ENCODE measurements at places on chromosomes 6 and 20.
A peak's percentile ranks its signal among the peaks of the same experiment; 100 is the strongest.

DNA sequence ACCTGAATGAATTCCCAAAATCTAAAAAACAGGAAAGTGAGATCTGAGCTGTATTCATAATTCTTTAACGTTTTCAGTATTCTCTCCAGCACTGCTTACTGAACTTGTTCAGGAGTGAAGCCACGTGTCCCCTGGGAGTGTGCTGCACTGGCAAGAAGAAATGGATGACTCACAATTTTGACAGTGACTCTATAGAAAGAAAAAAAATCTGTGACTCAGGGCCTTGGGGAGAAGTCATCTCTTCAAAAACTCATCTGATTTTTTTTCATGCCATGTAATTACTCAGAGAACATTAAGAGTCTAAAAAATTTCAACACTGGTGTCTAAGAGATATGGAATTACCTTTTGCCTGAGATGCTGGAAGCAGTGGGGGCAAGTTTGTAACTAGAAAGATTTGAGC lies 39.7 kb downstream of the ANKEF1 start:
- DNase-seq: no peak

GRCh38 chr20:51583073-51583472 lies 40.6 kb upstream of the NFATC2 start:
- DNase-seq: no peak

- DNase-seq: peak; percentile 11
These were observed 7.8 kb upstream of the EZR start for GRCh38 chr6:158826819-158827501.

GRCh38 chr20:3890398-3890751 lies 1.2 kb downstream of the PANK2 start:
- DNase-seq: no peak

DNA sequence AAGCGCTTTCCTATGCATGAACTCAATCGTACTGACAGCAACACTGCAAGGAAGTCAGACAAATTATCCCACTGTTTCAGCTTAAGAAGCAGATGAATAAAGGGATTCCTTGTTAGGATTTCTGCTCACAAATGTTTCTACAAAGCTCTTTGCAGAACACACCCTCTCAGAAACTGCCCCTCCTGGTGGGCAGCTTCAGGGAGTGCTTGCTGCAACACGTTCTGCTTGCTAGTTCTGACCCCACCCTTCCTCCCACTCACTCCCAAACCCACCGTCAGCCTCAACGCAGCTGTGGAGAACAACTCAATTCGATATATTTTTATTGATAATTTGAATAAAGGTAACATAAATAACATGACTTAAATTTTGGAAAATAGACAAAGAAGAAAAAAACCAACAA lies 250.8 kb upstream of the PRDM1 start:
- no peak for DNase-seq

GRCh38 chr6:104599821-104600638 lies 259.7 kb downstream of the HACE1 start:
- no peak for DNase-seq
